Stomach (tissue), 19 donors: ENCODE measurements at places on chromosomes 2 and 18. TPM values are rescaled to one million over a fixed set of nuclear protein-coding genes. Genes with fewer than 3 reads are reported as not detected.

Gene HOXD10
- not detected for total RNA-seq

DNA sequence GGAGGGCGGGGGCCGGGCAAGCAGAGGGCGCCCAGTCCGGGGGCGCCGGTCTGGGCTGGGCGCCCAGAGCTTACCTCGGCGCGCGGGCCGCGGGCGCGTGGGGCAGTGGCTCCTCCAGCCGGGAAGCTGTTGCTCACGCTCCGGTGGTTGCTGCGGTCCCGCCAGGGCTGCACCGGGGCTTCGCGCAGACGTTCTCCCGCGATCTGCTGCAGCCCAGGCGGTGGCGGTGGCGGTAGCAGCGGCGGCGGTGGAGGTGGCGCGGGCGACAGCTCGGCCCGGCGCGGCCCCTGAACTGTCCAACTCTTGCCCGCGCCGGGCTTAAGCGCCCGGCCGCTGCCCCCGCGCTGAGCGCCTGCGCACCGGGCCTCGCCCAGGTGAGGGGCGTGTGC is 391 bp downstream of the ZNF385B start:
- H3K27me3 ChIP-seq: peaks cover 19% of the 10 kb centered on the region
- no peaks in the 10 kb centered on the region for H3K36me3 ChIP-seq
- peak; percentile 60 for DNase-seq
- H3K4me1 ChIP-seq: peaks cover 23% of the 10 kb centered on the region

DNA sequence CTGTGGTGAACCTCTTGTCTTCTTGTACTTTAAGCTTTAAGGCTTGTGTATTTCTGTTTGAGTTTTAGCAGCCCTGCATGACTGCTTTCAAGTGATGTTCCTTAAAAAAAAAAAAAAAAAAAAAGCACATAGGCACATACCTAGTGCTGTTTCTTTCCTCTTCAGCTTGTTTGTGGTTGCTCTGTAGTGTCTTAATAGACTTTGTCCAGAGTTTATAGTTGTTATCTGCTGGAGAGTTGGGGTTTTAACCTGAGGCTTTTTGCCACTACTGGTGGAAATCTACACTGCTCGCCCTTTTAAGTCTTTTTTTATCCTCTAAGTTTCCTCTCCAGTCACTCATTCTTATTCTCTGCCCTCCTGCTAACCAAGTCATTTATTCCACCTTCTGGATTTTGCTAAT is 34.5 kb downstream of the AGFG1 start:
- H3K36me3 ChIP-seq: no peaks in the 10 kb centered on the region
- no peak overlapping the region for H3K4me3 ChIP-seq
- no peak overlapping the region for H3K27ac ChIP-seq

Gene C2orf66
- not detected for total RNA-seq

DNA sequence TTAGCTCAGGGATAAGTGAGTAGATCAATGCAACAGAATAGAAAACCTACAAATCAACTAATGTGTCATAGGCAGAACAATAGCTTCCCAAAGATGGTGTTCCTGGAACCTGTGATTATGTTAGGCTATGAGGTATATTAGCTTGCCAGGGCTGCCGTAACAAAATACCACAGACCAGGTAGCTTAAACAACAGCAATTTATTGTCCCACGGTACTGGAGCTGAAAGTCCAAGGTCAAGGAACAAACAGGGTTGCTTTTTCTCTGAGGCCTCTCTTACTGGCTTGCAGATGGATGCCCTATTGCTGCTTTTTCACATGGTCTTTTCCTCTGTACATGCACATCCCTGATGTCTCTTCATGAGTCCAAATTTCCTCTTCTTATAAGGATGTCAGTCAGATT is 354.9 kb downstream of the TNS1 start:
- H3K27me3 ChIP-seq: no peaks in the 10 kb centered on the region
- H3K4me1 ChIP-seq: peaks cover 15% of the 10 kb centered on the region

GRCh38 chr2:150426724-150427123 is 60.7 kb downstream of the RND3 start:
- H3K27me3 ChIP-seq: no peaks in the 10 kb centered on the region
- no peaks in the 10 kb centered on the region for H3K4me1 ChIP-seq
- H3K4me3 ChIP-seq: no peak overlapping the region
- H3K36me3 ChIP-seq: no peaks in the 10 kb centered on the region
- DNase-seq: no peak
- H3K27ac ChIP-seq: no peak overlapping the region

- no peaks in the 10 kb centered on the region for H3K36me3 ChIP-seq
- H3K4me1 ChIP-seq: peaks cover 13% of the 10 kb centered on the region
- H3K4me3 ChIP-seq: no peak overlapping the region
- H3K27ac ChIP-seq: no peak overlapping the region
Observed at GRCh38 chr2:120539424-120539936, 193.5 kb downstream of the INHBB start.

Gene KCNJ3
- total RNA-seq: not detected

DNA sequence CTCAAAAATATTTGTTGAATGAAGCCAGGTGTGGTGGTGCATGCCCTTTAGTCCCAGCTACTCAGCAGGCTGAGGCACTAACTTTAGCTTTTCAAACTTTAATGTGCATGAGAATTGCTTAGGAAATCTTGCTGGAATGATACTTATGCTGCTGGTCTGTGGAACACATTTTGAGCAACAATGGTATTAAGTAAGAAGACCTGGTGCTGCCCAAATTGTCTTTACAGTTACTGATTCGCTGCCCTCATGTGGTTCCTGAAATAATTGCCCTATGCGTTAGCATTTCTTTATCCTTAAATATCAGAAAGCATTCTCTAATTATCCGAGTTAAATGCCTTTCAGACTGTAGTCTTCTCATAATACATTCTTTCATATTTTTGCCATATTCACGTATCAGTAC is 76.0 kb upstream of the SESTD1 start:
- H3K27ac ChIP-seq: no peak overlapping the region
- no peaks in the 10 kb centered on the region for H3K27me3 ChIP-seq
- no peak overlapping the region for H3K4me3 ChIP-seq
- DNase-seq: peak; percentile 26
- H3K36me3 ChIP-seq: no peaks in the 10 kb centered on the region
- peaks cover 49% of the 10 kb centered on the region for H3K4me1 ChIP-seq

DNA sequence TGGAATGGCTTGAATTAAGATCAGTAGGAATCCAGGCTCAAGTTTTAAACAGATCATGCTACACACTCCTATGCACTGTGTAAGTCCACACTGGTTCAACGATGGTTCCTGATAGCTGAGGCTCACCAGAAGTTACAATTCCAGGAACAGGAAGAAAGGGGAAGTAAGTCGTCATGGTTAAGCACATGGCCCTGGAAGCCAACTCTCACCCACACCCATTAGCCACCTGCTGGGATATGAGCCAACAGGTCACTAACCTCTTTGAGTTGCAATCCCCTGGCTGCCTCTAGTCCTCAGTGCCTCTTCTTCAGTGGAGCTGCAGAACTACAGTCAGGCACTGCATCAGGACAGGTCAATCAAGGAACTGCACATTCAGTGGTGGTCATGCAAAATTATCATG is 133.5 kb downstream of the TMEM182 start:
- no peaks in the 10 kb centered on the region for H3K4me1 ChIP-seq
- no peak overlapping the region for H3K4me3 ChIP-seq
- DNase-seq: no peak
- no peaks in the 10 kb centered on the region for H3K27me3 ChIP-seq
- no peak overlapping the region for H3K27ac ChIP-seq

- H3K4me3 ChIP-seq: no peak overlapping the region
- no peak for DNase-seq
- H3K36me3 ChIP-seq: no peaks in the 10 kb centered on the region
- no peak overlapping the region for H3K27ac ChIP-seq
- peaks cover 27% of the 10 kb centered on the region for H3K4me1 ChIP-seq
Observed at GRCh38 chr2:38436227-38436664, 59.2 kb upstream of the ATL2 start.

DNA sequence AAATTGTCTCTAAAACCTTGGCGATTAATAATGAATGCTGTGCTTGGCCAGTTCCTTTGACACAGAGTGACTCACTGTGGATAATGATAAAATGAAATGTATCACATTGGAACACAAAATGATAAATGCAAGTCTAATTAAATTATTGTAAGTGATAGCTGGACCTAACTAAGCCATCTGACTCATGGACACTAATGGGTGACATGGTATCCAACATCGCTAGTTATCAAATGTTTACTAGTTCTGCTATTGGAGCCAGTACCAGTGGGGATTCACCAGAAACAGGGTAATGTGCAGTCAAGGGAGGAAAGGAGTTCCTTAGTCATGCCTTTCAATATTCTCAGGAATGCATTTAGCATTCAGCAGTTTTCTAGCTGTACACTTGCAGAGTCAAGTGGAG is 736.3 kb upstream of the ACVR2A start:
- H3K36me3 ChIP-seq: no peaks in the 10 kb centered on the region
- no peak for DNase-seq
- no peaks in the 10 kb centered on the region for H3K27me3 ChIP-seq
- no peak overlapping the region for H3K4me3 ChIP-seq

GRCh38 chr2:151374436-151374835 is 17.0 kb downstream of the TNFAIP6 start:
- no peaks in the 10 kb centered on the region for H3K27me3 ChIP-seq
- no peaks in the 10 kb centered on the region for H3K36me3 ChIP-seq
- no peak overlapping the region for H3K4me3 ChIP-seq
- no peak overlapping the region for H3K27ac ChIP-seq
- H3K4me1 ChIP-seq: no peaks in the 10 kb centered on the region

Gene SLC8A1
- 12.3 TPM for total RNA-seq
